ENCODE measurements at places on chromosomes 1 and 21.

- DNase-seq, result no peak
Observed at GRCh38 chr1:232306269-232306961, 323.5 kb downstream of the SIPA1L2 start.

- no peak for DNase-seq
Observed at GRCh38 chr1:12578860-12579422, 39.1 kb downstream of the DHRS3 start.

DNA sequence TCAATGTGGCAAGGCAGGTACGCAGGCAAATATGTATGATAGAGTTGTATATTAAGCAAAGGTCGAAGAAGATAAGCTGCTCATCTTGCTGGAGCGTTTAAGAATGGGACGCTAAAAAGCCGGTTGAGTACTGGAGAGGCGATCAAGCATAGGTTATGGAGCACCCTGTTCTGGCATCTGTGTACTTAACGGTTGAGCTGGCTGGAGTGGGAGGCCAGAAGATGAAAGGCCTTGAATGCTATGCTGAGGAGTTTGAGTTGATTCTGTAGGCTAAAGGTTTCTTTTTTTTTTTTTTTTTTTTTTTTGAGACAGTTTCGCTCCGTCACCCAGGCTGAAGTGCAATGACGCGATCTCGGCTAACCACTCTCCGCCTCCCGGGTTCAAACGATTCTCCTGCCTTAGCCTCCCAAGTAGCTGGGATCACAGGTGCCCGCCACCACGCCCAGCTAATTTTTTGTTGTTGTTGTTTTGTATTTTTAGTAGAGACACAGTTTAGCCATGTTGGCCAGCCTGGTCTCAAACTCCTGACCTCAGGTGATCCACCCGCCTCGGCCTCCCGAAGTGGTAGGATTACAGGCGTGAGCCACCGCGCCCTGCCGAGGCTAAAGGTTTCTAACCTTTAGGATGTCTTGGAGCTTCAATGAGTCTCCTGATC is 850 bp upstream of the KHDC4 start:
- no peak for DNase-seq

DNA sequence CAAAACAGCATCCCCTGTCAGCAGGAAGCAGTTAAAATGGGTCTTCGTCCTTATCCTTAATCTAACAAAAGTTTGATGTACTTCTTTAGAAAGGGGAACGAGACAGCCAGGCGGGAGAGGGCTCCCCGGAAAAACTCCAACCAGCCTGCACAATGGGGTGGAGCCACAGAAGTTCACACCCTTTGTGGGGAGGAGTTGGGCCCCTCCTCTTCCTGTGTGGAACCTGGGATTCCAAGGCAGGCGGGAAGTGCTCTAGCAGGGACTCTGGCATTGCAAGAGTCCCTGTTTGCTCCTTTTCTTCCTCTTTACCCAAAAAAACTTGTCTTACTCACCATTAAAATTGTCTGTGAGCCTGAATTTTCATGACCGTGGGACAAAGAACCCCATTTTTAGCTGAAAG is 47.7 kb downstream of the FCRL5 start:
- peak; percentile 26 for DNase-seq

- no peak for DNase-seq
Observed at GRCh38 chr1:227320476-227320875, 2.2 kb upstream of the CDC42BPA start.

DNA sequence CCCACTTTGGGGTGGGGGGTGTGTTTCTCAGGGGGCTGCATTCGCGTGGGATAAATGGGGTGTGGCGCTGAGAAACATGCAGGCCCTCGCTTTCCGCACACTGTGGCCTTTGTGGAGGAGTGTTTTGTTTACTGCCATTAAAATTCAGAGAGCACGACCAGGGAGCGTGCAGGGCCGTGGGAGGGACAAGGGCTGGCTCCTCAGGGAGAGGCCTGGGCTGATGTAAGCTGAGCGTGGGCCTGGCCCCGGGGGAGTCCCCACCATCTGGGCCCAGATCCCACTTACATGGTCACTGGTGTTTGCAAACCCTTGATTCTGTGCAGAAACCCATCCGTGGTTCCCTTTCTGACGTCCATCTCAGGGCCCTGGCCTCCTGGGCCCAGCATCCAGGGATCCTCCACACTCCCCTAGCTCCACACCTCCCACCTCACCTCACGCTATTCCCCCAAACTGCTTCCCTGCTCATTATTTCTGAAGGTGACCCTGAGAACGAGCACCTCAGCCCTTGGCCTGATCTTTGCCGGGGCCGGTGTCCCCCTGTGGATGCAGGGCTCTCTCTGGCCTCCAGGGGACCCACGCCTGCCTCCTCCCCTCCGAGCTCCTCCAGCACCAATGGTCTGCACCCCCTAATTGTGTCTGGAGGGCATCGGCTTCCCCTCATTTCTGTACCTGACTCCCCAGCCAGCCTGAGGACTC is 92.5 kb upstream of the SIM2 start:
- DNase-seq, result no peak

- no peak for DNase-seq
Observed at GRCh38 chr1:154628121-154628405, 20.1 kb upstream of the ADAR start.

- peak; percentile 26 for DNase-seq
Observed at GRCh38 chr1:84960371-84960770, 36.5 kb downstream of the MCOLN2 start.

DNA sequence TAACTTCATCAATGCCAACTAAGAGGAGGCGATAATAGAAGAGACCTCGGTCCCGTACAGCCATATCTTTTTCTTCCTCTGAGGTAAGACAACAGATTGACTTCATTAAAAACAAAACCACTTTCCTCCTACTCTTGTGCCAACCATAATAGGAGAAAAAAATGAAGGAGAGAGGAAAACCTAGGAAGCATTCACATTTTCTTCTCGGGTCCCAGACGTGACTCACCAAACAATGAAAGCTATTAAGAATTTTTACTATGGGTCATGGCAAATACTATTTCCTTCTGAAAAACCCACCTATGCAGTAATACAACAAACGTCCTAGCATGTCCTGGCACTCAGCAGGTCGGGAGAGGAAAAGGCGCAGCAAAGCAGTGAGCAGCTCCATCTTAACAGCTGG is 8.6 kb upstream of the BCL2L15 start:
- no peak for DNase-seq

GRCh38 chr1:204623365-204623893 is 62.1 kb downstream of the LRRN2 start:
- DNase-seq, result peak; percentile 15

All from inflammatory macrophage treated with lipopolysaccharide for 1 hour (primary cell).